Substantia nigra (tissue), 51 donors: ENCODE measurements at places on chromosomes 4 and X.

DNA sequence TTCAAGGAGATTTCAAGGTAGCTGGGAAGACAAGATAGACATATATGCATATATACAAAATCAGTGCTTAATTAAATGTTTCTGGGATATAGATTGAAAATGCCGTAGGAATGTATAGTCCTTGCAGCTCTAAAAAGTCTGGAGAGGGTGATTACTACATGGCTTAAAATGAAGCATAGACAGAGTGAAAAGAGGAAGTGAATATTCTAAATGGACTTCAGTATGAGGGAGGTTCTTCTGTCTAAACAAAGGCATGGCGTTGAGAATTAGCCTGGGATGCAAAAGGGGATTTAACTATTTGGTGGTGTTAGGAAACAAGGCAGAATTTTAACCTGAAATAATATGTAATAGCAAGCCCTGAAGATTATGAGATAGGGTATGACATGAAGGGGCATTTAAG is 141.5 kb upstream of the FRMPD4 start:
- no peak for DNase-seq

- DNase-seq, result no peak
Measured at GRCh38 chr4:20281453-20281852, 29.7 kb downstream of the SLIT2 start.

DNA sequence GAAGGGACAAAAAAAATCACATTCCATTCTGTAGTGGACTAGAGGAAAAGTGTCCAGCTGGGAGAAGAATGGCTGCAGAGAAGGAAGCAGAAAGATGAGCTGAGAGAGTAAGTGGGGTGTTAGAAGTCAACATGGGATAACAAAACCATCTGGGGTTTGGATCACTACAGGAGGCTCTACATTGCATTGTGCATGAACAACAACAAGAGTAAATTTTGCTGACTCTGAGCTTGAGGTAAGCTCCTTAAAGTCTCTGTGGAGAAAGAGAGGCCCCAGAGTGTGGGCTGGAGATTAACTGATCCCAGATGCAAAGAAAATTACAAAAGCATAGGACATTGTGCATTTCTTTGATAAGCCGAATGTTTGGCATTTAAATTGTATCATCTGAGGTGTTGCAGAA is 128.9 kb downstream of the UGT8 start:
- DNase-seq, result no peak

GRCh38 chr4:8777320-8778196 is 94.1 kb downstream of the HMX1 start:
- DNase-seq, result no peak

DNA sequence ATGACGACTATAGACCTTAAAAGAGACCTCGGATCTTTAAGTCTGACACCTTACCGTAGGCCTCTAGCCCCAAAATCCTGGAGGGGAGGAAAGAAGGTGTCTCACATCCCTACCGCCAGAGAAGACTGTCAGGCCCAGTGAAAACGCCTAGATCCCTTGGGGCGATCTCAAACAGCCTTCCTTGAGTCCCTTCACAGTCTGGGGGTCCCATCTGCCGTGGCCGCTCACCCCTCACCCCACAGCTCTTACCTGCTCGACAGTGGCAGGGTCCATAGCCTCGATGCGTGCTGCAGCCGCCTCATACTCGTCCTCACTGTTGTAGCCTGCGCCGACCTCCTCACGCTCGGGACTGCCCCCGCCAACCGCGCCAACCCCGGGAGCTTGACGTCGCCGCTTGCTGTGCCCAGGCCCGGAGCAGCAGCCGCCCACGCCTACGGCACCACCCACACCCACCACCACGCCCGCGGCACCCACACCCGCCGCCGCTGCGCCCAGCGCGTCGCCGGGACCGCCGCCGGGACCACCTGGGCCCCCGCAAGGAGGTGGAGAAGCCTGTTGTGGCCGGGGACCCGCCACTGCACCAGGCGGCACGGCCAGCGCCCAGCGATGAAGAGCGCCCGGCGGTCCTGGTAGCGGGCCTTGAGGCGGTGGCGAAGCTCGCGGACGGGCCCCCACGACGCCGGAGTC is 536 bp downstream of the OTUD5 start:
- DNase-seq, result no peak

- DNase-seq, result no peak
Measured at GRCh38 chr4:147355032-147355656, 125.8 kb upstream of the EDNRA start.

GRCh38 chr4:123403080-123403604 is 6.5 kb downstream of the SPRY1 start:
- no peak for DNase-seq
